ENCODE measurements at places on chromosomes 1 and 21. TPM values are rescaled to one million over a fixed set of nuclear protein-coding genes. Genes with fewer than 3 reads are reported as not detected.

Gene CD160
- total RNA-seq = 0.17 TPM

Gene KCND3
- total RNA-seq = 8.7 TPM

Gene SH2D2A
- total RNA-seq = 5.4 TPM

Gene FALEC
- total RNA-seq = 1.1 TPM

Gene PDE4B
- 5.2 TPM for total RNA-seq

- no peak for DNase-seq
These were observed 1.2 kb downstream of the NIPAL3 start for GRCh38 chr1:24416666-24417391.

DNA sequence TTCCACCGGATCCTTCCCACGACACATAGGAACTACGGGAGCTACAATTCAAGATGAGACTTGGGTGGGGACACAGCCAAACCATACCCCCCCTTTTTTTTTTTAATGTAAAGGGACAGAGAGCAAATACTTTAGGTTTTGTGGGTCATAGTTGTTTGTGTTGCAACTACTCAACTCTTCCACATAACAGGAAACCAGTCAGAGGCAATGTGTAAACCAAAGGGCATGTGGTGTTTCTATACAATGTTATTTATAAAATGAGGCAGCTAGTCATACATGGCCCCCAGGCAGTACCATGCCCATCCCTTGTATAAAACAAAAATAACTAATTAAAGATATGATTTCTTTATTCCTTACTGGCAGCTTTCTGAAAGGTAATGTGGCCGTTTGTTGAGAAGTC is 845.4 kb upstream of the ADAMTS5 start:
- DNase-seq = no peak

GRCh38 chr1:6491966-6492365 is 499 bp upstream of the PLEKHG5 start:
- no peak for DNase-seq

- DNase-seq = no peak
These were observed 5.3 kb downstream of the DAP3 start for GRCh38 chr1:155694167-155694566.

DNA sequence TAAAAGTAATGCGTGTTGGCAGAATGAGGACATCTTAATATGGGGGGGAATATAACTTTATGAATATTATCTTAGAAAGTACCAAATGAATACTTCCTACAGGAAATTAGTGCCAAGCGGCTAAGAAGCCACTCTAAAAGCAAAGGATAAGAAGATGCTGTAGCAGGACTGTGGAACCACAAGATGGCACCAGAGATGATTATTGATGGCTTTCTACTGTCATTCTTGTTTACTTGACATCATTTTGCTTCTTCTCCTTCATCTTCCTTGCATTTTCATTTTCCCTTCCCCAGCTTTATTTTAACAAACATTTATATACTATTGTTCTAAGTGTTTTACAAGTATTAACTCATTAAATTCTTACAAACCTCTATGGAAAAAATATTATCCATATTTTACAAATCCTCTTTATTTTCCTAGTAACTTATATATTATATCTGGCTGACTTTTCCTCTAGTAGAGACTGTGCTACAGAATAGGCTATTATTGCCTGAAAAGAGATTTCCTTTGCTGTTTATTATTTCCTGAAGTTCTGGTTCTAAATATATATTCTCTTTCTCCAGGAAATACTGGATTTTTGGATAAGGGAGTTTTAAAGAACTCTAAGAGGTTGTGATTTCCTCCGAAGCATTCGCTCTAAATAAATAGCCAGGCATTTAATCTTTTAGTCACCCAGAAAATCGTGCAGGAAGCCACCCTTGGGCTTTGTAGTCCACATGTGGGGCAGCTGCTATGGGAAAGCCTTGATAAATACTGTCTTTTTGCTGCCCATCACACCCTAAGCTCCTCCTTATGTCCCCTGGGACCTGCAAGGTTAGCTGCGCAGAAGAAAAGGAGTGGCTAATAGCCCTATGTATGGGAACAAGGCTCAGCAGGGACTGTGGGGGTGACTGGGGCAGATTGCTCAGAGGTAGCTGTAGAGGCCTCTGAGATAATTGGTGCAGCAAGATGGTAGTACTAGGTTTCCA is 69.8 kb downstream of the TPR start:
- no peak for DNase-seq

DNA sequence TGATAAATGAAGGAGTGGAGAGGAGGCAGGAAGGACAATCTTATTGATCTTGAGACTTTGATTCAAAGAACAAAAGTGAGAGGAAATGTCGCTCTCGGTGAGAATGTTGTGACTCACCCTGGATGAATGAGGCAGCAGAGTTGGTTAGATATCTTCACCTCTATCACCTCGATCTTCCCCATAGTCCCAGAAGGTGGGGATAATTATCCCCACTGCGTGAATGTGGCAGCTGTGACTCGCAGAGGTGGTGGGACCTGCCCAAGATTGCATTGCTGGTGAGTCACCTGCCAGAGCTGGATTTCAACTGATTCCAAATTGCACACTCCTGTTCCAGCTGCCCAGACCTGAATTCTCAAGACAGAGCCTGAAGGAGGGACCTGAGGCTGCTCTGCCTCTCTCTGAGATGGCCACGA is 105.0 kb downstream of the MATN1 start:
- peak; percentile 27 for DNase-seq

DNA sequence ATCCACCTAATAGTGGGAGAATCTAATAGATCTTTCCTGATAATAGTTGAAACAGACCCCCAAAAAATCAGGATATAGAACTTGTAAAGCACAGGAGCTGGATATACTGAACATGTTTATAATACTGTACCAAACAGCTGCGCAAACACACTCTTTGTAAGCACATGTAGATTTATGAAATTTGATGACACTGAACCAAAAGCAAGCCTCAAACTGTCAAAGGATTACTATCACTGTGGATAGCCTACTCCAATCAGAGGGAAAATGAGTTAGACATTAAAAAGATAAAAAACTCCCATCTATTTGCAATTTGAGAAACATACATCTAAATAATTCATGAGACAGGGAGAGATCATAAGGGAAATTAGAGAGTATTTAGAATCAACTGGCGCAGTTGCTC is 26.1 kb downstream of the RCAN3 start:
- no peak for DNase-seq

GRCh38 chr1:229027622-229028182 is 243.2 kb upstream of the RAB4A start:
- DNase-seq = no peak

GRCh38 chr1:198330982-198331615 is 174.3 kb downstream of the NEK7 start:
- DNase-seq = no peak

- DNase-seq = no peak
These were observed 276.3 kb upstream of the GJB5 start for GRCh38 chr1:34478515-34479076.

DNA sequence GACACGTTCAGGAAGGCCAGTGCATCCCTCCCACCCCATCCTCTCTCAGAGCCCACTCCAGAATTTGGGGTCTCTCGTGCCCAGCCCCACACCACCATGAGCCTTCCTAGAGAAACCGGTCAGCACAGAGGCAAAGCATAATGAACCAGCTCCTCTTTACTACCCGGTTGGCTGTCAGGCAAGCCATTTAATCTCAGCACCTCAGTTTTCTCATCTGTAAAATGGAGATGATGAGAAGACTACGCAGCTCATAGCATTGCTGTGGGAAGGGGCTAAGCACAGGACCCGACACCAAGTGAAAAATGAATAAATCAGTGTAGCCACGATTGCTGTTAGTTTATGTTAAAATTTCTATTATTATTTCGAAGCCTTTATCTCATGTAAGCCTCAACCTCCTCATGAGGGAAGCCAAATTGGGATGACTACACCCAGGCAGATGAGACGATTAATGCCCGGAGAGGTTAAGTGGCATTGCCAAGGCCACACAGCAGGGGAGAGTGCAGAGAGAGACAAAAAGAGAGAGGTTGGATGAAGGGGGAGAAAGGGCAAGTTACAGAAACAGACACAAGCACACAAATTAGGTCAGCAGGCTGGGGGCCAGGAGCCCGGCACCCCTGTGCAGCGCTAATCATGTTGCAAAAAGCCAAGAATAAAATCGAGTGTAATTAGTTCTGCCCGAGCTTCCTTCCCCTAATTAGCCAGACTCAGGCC is 25.7 kb downstream of the SDC3 start:
- no peak for DNase-seq
